ENCODE measurements at places on chromosomes 6 and 20.

DNA sequence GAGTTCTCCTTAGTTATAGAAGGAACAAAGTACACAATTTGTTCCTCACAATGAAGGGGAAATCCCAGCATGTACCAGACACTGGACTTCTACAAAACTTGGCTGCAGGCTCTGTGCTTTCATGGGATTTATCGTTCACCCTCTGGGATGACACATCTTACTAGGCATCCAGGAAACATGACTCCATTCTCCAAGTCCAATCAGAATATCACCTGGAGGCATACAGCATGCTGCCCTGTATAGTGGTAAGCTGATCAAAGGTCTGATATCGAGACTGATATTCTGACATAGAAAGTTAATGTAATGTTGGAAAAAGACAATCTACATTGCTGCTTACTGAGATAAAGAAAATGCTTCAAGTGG is 6.7 kb downstream of the RWDD2A start:
- peak; percentile 69 for DNase-seq

DNA sequence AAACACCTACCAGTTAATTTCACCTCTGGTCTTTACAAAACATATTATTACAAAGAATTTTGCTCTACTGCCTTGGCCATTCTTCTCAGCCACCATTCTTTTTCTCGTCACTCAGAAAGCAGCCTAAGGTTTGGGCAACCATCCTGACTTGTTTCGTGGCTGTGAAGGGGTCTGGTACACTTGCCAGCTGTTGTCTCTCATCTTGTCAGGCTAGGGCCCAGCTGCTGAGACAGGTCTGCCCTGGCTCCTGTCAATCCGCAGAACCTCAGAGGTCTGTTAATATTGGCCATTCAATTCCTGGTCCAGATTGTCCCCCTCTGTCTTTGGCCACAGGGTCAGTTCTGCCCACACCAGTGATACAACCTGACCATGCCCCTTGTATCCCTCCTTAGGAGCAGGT is 197.7 kb downstream of the UBE3D start:
- DNase-seq = no peak

DNA sequence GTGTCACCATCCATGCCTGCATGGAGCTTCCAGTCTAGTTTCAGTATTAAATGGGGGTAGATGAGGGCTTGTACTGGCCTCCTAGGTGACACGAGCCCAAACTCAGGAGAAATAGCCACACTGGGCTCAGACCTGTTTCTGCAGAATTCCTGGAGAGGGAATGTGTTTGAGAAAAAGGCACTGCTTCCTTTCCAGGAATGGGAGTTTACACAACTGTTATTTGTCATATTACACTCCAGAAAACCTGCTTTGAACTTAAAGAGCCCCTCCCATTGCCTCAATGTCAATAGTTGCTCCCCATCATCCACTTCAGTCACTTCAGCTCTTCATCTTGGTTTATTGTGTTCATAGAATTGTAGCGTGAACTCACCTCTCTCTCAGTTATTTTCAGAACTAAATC is 151.5 kb downstream of the CFAP61 start:
- DNase-seq = no peak

DNA sequence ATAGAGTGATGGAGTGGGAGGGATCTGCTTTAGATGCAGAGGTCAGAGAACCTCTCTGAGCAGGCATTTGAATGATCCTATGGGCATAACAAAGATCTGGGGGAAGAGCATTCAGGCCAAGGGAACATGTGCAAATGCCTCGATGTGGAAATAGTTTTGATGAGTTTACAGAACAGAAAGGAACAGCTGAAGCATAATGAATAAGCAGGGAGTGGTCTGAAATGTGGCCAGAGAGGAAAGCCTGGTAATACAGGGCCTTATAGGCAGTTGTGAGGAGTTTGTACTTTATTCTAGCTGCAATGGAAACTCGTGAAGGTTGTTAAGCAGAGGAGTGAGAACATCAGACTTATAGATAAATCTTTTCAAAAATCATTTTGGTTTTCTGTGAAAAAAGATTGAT is 33.0 kb upstream of the ME1 start:
- no peak for DNase-seq

DNA sequence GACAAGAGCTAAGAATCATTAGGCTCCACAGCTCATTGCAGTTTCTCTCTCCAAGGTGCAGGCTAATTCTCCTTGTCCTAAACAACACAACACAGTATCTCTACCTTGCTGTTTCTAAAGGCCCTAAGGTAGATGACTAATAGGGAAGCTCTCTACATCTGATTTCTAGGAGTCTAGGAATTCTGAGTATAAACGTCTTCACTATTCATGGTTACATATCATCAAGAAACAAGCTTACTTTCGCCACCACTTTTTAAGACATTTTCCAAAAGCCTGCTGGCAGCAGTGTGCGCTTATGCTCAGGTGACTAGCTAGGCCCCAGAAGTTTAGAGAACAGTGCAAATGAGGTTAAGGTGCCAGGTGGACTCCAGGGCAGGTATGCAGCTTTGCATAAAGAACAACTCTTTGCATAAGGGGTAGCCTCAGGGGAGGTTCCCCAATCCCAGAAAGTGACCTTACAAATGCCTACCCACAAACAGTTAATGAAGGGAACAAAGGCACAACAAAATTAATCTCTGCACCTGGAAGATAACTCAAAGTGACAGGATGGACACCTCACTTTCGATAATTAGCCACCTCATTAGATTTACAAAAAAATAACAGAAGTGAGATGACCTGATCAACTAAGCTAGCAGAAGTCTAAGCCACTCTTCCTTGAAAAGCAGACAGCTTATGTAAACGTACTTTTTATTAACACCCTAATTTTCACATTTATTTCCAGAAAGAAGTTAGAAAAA is 20.1 kb downstream of the B4GALT5 start:
- DNase-seq = no peak

DNA sequence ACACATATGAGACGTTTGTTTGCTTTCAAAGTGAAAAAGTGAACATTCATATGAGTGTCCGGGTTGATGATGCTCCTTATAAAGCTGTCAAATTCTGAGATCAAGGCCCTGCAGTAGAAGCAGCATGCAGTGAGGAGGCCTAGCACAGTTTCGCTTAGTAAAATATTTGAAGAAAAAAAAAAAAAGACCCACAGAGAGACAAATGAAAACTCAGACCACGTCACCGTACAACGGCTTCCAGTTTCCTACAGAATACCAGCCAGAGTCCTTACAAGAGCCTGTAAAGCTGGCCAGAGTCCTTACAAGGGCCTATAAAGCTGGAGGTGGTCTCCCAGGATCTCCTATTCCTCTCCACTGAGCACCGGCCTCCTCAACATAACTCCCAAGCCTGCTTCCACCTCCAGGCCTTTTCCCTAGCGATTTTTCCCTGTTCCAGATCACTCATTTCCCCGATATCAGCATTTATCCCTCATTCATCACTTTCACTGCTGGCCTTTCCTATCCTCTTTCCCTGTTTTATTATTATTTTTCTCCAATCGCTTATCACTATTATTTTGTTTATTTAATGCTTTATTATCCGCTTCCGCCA is 1.5 kb upstream of the HMGN4 start:
- DNase-seq = peak; percentile 58

All from endothelial cell of umbilical vein (primary cell).